ENCODE measurements at places on chromosomes 5 and 9. TPM values are rescaled to one million over a fixed set of nuclear protein-coding genes. Genes with fewer than 3 reads are reported as not detected.

- no peak for DNase-seq
Observed at GRCh38 chr5:53476531-53477480, 3.6 kb upstream of the FST start.

- no peak for DNase-seq
Observed at GRCh38 chr5:151674626-151675610, 11.8 kb downstream of the SPARC start.

- DNase-seq: no peak
Observed at GRCh38 chr5:129400395-129400983, 59.6 kb upstream of the ADAMTS19 start.

Gene SPINK13
- polyA plus RNA-seq: 0.76 TPM

DNA sequence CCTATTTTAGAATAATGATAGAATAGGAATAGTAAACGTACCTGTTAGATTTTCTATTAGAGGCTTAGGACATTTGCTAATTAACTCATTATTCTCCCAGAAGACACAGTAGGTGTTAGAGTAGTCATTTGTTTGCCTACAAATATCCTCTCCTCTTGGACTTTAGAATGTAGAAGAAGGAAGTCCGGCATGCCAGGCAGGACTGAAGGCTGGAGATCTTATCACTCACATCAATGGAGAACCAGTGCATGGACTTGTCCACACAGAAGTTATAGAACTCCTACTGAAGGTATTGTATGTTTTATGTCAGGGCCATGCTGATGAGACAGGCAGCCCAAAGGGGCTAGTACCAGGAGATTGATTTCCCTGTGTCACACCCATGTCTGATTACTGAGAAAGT lies 43.3 kb downstream of the CD180 start:
- no peak for DNase-seq
